NT2/D1 (cell line): ENCODE measurements at places on chromosomes 16 and 17.

DNA sequence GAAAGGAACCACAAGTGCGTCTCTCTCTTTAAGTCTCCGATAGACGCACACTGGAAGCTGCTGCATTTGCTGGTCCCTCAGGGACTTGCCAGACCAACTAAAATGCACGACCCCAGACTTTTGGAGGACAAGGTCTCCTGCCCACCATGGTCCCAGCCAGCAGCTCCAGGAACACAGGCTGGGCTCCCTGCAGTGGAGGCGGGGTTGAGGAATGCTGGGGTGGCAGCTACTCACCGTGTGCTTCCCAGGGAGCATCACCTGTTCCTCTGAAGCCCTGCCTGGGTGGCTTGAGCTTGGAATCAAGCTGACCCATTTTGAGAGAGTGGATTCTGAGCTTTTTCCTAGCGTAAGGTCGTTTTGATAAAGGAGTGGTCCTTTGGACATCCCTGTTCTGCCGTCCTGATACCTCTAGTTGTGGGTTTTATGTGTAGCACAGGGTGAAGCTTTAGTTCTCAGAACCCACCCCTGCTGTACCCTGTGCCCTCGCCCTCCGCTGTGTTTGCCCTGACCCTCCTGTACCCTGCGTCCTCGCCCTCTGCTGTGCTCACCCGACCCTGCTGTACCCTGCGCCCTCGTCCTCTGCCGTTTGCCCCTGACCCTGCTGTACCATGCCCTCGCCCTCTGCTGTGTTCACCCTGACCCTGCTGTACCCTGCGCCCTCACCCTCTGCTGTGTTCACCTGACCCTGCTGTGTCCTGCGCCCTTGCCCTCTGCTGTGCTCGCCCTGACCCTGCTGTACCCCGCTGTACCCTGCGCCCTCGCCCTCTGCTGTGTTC is 11.0 kb downstream of the ZNF276 start:
- DNase-seq = no peak

- no peak for DNase-seq
Measured at GRCh38 chr17:37698132-37698910, 46.5 kb downstream of the HNF1B start.

DNA sequence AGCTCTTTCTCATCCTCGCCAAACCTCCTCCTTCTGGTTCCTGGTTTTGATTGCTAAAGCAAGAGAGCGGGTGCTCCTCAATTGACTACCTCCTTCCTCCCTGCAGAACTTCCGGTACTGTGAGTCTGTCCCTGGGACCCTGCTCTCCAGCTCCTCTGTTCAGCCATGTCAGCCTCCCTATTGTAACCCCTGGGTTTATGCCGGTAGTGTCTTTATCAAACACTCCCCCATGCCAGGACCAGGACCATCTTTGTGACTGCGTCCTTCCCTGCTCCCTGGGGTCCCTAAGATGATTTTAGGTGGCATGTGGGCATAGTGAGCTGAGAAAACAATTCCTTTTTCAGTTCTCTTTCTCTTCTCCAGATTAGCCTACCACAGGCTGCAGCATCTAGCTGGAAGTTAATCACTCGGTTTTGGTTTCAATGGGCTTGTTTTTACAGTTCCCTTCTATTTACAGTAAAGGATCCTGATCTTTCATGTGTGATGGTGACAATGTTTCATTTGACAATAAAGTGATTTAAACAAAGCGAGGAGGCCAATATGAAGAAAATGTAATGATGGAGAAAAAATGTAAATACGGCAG is 27.7 kb upstream of the IL21R start:
- no peak for DNase-seq

GRCh38 chr16:23368469-23368868 is 66.4 kb downstream of the SCNN1B start:
- no peak for DNase-seq

GRCh38 chr16:67191995-67192681 is at the start of gene E2F4:
TSS of gene E2F4 (plus strand) at chr16:67192155. CDS start at chr16:67192228, 73 bp downstream.
- peak; percentile 80 for DNase-seq
